ENCODE measurements at places on chromosomes 12 and 14.

DNA sequence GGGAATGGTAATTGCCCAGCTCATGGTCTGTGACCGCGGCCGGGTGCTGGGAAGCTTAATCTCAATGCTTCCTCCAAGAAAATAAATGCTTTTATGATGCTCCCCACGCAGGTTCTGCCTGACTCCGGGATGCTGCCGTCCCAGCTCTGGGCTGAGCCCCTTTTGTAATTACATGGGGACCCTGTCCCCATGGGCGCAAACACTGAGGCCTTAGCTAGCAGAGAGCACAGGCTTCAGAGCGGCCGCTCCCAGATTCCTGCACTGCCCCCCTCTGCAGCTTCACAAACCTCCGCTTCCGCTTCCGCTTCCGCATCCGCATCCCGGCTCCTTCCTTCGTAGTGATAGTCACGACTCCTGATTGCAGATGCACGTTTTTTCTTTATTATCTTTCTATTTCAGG, 129.5 kb downstream of the KIF26A start:
- DNase-seq = no peak

GRCh38 chr12:87952850-87953249, 76.4 kb downstream of the C12orf50 start:
- DNase-seq = peak; percentile 22

- peak; percentile 31 for DNase-seq
Measured at GRCh38 chr12:43069768-43070221, 480.2 kb upstream of the PRICKLE1 start.

DNA sequence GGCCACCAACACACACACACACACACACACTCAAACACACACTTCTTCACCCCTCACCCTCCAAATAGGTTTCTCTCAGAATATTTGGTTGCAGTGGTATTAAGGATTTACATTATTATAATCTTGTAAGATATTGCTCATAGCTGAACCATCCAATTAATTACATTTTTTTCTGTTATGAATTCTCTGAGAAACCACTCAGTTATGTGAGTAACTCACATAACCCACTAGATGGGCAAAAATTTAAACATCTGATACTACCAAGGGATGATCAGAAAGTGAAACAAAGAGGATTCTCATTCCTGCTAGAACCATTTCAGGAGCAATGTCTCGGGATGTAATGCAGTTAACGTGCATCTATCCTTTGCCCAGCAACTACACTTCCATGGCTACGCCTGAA, 31.6 kb downstream of the TMTC1 start:
- DNase-seq = no peak

DNA sequence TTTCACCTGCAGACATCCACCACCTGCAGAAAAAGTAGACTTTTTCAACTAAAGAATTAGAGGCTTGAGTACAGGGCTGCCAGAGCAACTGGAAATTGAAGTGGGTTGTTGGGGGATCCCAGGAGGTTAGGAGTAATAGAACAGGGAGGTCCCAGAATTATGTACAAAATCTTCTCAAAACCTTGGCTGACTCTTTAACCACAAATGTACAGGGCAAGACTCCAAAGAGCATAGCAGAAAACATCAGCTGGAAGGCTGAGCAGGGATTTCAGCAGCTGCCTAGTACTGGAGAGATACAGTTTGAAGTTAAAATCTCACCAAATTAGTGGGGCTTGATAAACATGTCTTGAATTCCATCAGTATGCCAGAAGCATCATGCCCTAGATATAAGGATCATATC, 191.6 kb downstream of the CRADD start:
- peak; percentile 91 for DNase-seq

DNA sequence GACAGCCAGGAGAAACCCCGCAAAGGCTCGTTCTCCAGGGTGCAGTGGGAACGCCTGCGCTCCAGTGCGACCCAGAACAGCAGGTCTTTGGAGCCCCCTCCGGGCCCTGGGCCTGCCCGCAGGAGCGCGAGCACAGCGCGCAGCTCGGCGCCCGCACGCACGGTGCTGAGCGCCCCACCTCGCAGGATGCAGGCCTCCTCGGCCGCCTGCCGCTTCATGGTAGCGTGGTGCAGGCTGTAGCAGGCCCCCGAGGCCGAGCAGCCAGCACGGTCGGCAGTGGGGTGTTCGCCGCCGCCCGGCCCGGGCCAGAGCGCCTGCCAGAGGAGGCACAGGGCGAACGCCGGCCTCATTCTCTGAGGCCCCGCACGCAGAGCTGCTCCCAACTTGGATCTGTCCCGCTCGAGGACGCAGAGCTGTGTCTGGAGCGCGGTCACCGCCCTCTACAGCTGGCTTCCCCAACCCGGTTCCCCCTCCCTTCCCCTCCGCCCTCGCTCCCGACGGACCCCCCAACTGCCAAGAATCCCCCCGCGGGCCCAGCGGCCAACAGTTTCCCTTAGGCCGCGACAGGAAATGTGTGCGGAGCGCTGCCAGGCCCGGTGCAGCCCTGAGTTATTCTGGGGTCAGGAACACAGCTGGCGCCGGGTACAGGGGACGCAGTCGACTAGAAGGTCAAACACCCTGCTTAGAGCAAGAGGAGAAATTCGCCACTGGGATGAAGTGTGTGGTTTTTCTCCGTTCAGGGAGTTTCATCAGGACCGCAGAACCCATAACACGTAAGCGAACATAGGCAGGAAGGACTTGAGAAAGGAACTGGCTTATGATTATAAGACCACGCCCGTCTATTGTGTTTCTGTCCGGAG, at the start of gene CLEC14A:
Gene CLEC14A (minus strand): TSS at position 421 of the 860 bp plus-strand sequence. CDS start 71 bp downstream, at position 350.
- peak; percentile 69 for DNase-seq

- DNase-seq = peak; percentile 78
Measured at GRCh38 chr14:50260511-50260910, 29.1 kb upstream of the SOS2 start.

GRCh38 chr12:79776111-79776510, 85.3 kb upstream of the PAWR start:
- peak; percentile 90 for DNase-seq

GRCh38 chr14:32996343-32996742, 57.7 kb downstream of the NPAS3 start:
- DNase-seq = no peak

GRCh38 chr12:126346087-126346486, 1280.9 kb downstream of the AACS start:
- DNase-seq = no peak

DNA sequence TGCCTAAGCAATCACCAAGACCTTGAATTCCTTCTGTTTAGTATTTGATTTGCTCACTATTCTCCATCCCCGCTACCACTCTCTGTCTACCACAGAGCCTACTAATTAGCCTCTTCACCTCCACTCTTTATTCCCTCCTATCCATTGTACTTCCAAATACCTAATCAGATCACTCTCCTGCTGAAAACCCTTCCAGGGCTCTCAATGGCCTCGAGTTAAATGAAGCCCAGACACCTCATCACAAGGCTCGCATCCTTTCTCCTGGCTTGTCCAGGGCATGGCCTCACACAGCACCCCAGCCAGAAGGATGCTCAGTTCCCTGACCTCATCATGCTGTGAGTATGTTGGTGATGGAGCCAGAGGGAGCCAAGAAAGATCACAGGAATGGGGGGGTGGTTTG, 71.4 kb upstream of the PRMT8 start:
- no peak for DNase-seq

- peak; percentile 83 for DNase-seq
Measured at GRCh38 chr12:129772501-129773493, 131.0 kb downstream of the TMEM132D start.

GRCh38 chr12:80219345-80219744, 120.0 kb downstream of the OTOGL start:
- no peak for DNase-seq

Measured in choroid plexus epithelial cell (primary cell).